ENCODE measurements at places on chromosomes 1 and 21.

- no peak for DNase-seq
These were observed 2.7 kb upstream of the CCDC27 start for GRCh38 chr1:3749512-3749911.

DNA sequence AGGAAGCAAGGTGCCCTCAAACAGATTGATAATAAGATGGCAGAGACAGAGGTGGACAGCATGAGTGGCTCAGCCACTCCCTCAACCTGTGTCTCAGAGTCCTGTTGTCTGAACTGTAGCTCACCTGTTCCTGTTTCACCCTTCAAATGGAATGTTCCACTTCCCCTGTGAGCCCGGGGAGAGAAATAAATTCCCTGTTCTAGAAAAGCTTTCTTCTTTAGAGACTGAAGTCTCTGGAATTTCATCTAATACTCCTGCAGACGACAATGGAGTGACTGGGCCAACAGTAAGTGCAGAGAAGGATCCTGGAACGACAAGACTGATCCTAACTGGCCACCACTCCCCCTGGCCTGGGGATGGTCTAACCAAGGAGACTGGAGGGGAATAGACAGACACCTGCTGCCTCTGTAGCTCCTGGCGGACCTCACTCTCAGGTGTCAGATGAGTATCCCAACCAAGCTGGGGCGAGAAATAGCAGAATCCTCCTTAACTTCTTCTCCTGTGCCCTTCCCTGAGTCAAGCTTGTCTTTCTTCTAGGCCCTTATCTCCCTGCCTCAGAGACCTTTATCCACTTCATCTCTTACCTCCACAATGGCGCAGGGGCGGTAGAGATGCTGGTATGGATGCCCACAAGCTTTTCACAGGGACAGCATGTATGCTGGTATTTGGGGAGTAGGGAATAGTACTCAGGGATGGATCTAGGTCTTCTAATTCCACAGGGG, 45.4 kb downstream of the PLEKHA6 start:
- DNase-seq = no peak

- DNase-seq = no peak
These were observed 28.5 kb downstream of the SLC37A1 start for GRCh38 chr21:42542196-42542595.

- DNase-seq = no peak
These were observed 294.5 kb downstream of the VAV3 start for GRCh38 chr1:107670397-107671040.

GRCh38 chr1:24117722-24118409, 5.9 kb upstream of the MYOM3 start:
- DNase-seq = no peak

- peak; percentile 30 for DNase-seq
These were observed 395.5 kb downstream of the USP25 start for GRCh38 chr21:16125274-16125673.

DNA sequence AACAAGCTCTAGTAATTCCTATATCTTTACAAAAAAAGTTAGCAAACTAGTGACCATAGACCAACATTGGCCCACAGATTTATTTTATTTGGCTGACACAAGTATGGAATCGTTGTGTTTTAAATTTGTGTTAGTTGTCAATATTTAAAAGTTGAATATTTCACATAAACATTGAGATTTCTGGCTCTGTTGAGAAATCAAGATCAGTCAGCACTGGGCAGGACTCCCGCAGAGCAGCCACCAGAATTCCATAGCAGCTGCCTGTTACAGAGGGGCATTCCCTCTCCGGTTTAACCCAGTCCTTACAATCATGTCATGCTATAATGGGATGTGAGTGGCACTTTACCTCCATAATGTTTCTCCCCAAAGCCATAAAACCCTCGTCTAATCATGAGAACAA, 79.2 kb upstream of the NRIP1 start:
- DNase-seq = no peak

DNA sequence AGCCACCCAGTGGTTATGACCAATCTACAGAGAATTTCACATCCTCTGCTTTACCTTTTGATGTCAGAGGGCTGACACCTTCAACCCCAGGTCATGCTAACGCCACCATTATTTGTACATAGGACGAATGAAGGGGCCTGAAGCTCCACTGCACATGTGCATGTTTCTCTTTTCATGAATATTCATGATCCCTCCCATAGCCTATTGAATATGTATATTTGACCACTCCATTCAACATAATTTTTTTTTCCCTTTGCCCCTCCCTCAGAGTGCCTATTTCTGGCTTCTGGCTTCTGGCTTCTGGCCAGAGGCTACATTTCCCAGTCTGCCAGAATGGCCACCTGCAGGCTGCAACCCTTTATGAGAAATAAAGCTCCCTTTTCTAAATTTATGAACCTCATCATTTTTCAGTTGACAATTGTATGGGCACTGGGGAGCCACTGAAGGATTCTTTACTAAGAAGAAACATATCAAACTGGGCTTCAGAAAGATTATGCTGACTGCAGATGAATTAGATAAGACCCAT, 406.7 kb downstream of the SIPA1L2 start:
- DNase-seq = no peak

GRCh38 chr1:26459573-26460031, 12.6 kb upstream of the HMGN2 start:
- no peak for DNase-seq

GRCh38 chr21:31339721-31340120, 4.3 kb downstream of the TIAM1 start:
- DNase-seq = no peak

- DNase-seq = no peak
These were observed 40.3 kb upstream of the TRIM45 start for GRCh38 chr1:117161887-117162286.

- DNase-seq = no peak
These were observed 2.2 kb downstream of the PGBD5 start for GRCh38 chr1:230423951-230424350.

DNA sequence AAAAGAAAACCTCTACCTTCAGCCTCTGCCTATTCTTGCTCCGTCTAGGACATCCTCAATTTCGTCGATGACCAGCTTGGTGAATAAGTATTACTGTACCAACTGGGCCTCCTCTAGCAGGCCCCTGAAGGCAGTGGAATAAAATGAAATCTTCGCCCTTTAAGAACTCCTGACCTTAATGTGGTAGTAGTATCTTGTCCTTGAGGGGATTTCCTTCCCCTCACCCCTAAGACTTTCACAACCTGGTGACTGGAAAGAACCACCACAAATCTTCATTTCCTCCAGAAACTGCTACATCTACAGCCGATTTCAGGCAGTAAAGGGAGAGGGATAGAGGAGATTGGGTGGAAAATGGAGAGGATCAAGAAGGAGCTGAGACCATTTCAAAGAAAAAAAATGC, 1.6 kb upstream of the HAX1 start:
- DNase-seq = no peak

DNA sequence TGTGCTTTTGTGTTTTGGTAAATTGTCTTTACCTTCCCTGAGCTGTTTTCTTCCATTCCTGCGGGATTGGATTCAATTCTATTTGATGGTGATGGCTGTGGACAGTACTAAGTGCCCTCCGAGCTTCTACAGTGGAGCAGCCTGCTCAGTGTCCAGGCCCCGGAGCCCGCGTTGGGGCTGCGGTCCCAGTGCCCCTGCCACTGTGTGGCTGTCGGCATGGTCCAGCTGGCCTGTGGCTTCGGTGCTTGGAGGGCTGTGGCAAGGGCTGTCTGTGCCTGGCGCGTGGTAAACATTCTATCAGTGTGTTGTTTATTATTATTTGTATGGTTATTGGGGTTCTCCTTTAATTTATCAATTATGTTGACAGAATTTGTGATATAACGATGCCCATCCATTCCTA, 109.1 kb upstream of the COL6A1 start:
- DNase-seq = no peak

GRCh38 chr1:204930155-204930523, 59.5 kb downstream of the NFASC start:
- DNase-seq = no peak

- no peak for DNase-seq
These were observed 113.6 kb downstream of the MACF1 start for GRCh38 chr1:39317910-39318633.

DNA sequence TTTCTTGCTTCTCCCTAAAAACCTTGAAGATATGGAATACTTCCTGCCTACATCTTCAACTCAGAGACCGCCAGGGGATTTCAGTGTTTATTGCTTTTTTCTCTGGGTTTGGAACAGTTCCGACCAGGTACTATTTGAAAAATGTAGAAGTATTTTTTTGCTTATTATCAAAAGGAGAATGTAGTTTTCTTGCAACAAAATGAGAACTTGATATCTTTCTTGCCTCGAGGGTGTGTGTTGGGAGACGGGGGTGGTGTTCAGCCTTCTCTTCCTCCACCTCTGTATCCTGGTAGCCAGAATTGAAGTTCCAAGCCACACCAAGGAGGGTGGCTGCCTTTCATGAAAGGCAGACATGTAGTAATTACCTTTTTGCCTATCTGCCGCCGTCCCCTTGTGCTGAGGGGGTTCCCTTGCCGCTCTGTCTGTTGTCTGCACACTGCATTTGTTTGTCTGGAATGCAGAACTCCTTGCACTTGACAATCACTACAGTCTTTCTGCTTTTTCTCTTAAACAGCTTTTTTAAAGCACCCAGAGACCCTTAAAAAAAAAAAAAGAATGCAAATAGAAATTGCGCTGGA, 212.1 kb downstream of the PBX1 start:
- DNase-seq = no peak

DNA sequence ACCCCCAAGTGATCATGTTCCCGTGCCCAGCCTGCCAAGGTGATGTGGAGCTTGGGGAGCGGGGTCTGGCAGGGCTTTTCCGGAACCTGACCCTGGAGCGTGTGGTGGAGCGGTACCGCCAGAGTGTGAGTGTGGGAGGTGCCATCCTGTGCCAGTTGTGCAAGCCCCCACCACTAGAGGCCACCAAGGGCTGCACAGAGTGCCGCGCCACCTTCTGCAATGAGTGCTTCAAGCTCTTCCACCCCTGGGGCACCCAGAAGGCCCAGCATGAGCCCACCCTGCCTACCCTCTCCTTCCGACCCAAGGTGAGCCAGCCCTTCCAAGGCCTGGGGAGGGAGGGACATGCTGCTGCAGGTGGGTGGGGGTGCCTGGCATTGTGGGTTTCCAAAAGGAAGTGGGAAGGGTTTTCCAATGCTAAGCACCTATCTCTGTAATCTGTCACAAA, 2.3 kb downstream of the TRIM46 start:
- DNase-seq = no peak

DNA sequence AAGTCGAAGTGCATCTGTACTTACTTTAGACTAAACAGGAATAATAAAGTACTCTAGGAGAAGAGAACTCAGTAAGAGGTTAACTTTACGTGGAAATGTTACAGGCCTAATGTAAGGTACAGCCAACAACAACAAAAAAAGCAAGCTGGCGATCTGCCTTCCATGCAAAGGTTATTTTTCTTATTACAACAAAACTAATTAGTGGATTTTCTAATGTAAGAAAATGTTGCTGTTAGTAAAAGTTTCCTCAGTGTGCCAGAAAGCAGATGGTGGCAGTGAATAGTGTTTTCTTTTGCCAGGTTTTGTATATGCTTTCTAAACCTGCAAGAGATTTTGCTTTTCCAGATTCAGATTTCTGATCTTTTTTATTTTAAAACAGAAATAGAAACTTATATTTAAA, 179.2 kb downstream of the NFIA start:
- no peak for DNase-seq

DNA sequence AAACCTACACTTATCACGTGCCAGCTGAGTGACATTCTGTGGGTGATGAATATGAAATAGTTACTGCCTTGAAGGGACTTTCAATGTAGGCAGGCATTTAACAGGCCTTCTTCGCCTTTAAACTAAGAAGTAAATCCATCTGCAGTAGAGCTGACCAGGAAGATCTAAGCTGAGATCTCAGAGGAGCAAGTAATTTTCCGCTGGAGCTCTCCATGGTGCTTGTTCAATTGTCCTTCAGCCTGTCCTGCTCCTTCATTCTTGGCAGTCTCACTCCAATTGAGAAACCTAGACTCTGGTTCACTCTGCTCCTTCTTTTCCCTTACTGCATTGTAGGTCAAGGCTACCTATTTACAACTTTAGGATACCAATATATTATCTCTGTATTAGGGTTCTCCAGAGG, 183.5 kb downstream of the HMCN1 start:
- DNase-seq = no peak

DNA sequence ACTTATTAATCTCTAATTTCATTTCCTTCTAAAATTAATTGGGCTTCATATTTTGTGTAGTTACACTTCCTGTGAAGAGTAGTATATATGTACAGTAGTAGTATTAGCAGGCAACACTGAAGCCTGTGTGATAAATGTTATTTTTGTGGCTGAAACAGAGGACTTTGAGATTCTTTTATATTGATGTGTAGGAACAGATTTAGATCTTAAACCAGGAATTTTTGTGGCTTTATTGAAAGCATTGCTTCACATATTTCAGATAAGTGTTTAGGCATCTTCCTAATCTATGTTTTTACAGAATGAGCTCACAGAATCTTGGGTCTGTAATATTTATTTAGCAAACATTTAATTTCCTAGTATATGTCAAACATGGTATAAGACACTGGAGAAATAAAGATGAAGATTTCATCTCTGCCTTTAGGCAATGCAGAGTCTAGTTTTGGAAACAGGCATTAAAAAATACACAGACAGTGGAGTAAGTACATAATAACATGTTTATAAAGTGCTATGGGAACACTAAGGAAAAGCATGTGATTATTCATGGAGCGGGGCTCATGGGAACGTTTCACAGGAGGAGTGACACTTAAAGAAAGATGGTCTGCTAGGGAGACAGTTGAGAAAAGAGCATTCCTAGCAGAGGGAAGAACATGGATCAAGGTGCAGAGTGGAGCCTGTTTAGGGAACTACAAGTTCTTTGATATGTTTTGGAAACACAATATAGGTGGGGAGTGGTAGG, 52.7 kb downstream of the MIGA1 start:
- no peak for DNase-seq

GRCh38 chr1:195733408-195733807, 874.8 kb downstream of the KCNT2 start:
- DNase-seq = no peak

DNA sequence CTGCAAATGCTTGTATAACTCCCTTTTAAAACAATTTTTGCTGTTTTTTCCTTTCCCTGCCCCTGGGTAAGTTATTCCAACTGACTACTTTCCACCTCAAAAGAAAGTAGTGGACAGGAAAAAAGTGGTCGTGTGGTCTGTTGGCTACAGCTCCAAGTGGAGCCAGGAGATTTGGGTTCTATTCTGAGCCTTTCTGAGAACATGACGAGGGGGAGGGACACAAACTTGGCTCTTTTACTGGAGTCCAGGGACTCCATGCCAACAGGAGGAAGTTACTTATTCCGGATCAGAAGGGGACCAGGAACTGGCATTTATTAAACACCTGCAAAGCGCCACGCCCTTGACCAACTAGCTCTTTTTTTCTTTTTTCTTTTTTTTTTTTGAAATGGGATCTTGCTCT, 79.0 kb upstream of the CAPZB start:
- no peak for DNase-seq

GRCh38 chr1:107138166-107138565, 2.7 kb upstream of the NTNG1 start:
- no peak for DNase-seq

- no peak for DNase-seq
These were observed 116.9 kb downstream of the NOS1AP start for GRCh38 chr1:162186406-162186805.

- no peak for DNase-seq
These were observed 244.1 kb downstream of the SPATA17 start for GRCh38 chr1:217875229-217875628.

- DNase-seq = no peak
These were observed 8.0 kb downstream of the LMO4 start for GRCh38 chr1:87336623-87337067.

- no peak for DNase-seq
These were observed 15.0 kb upstream of the ID3 start for GRCh38 chr1:23574265-23574754.

- no peak for DNase-seq
These were observed 257.3 kb downstream of the CAMTA1 start for GRCh38 chr1:7042322-7043190.

GRCh38 chr1:23027352-23027907, 8.2 kb downstream of the KDM1A start:
- no peak for DNase-seq

Data from NCI-H1048 (cell line).